Neuronal stem cell (in vitro differentiated cells): ENCODE measurements at places on chromosomes 4 and X.
A peak's percentile ranks its signal among the peaks of the same experiment; 100 is the strongest.

DNA sequence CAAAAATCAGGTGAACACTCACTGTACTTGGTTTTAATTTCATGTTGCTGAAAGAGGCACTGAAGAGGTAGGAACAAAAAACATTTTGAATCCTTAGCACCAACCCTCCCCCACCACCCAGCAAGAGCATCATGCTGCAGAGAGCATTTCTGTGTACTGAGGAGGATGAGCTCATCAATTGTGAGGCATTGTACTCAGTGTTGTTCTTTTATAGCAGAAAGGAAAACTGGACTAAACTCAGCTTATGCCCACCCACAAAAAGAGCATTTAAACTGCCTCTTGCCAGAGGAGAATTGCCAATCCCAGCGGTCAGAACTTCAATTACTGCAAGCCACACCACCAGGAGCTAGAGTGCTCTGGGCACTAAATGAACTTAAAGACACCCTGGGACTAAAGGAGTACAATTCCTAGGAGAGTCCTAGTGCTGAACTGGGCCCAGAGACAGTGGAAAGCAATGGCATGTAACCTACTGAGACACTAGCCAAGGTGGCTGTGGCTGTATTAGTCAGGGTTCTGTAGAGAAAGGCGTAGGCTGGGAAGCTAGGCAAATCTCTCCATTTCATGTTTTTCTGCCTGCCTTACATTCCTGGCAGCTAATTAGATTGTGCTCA is 280.7 kb upstream of the KLHL4 start:
- no peak for DNase-seq

DNA sequence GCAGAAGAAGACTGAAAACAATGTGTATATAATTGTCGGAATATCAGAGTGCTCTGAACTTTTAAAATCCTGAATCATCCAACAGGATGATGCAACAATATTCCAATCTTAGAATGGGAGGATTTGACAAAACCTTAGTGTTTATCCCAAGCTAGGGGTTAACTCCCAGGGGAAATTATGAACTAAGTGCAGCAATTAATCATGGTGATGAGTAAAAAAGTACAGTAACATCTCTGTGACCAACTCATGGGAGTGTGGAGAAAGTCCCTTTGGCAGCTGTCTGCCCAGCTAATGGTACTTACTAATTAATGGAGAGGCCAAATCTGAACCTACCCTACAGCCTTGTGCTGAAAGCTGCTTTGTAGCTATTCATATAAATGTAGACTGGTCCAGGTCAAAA is 257.6 kb upstream of the DDX53 start:
- no peak for DNase-seq

GRCh38 chr4:102761296-102761701 is 531 bp upstream of the MANBA start:
- peak; percentile 8 for DNase-seq

GRCh38 chrX:139191746-139192385 is 338.7 kb upstream of the F9 start:
- DNase-seq = no peak

- DNase-seq = no peak
Observed at GRCh38 chr4:100742045-100742444, 224.2 kb upstream of the EMCN start.

- no peak for DNase-seq
Observed at GRCh38 chr4:70613306-70614183, 15.0 kb upstream of the ENAM start.

DNA sequence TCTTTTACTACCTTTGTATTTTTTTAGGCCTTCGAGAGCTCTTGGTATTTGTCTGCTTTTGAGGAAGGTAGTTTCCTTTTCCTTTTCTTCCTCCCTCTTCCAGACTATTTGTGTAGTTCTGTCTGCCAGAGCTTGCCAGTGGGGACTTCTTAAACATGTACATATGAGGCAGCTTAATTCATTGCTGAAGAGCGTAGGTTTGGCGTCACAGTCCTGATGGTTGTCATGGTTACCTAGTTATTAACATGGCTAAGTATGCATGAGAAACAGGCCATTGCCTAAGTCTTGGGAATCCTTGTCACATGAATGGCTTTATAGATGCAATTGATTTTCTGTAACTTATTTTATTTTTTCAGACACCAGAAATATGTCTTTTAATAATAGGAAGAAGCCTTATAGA is 48.5 kb upstream of the ARMCX2 start:
- DNase-seq = no peak

DNA sequence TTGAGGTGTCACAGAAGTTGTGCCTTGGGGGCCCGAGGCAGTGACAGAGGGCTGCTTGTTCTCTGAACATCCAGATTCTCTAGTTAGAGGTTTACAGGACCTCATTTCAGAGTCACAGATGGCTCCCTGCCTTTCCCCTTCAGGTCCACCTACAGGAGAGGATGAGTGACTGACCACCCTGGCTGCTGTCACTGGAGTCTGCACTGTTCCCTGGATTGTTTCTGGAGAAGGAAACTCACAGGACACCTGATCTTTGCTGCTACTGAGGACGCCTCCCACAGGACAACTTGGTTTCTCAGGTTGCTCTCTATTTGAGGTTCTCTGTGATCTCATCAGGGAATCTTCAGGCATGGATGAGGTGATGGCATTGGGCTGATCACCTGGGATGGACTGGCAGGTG is 58.3 kb downstream of the GPRIN3 start:
- no peak for DNase-seq

GRCh38 chr4:158837527-158838141 is 68.8 kb downstream of the FNIP2 start:
- no peak for DNase-seq

DNA sequence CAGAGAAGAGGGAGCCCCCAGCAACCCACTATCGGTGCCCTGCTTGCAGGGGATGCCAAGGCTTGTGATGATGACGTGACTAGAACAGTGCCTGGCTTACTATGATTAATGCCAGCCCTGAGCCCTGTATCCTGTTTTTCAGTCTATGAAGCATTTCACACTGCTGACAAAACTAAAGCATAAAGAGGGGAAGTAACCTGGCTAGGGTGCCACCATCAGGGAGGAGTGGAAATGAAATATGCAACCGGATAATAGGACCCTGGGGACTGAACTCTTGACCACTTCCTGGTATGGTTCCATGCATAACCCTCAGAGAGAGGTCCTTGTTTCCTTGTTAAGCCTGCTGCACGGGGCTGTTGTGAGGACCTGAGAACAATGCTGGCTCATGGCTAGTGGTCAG is 50.3 kb downstream of the MED28 start:
- no peak for DNase-seq

DNA sequence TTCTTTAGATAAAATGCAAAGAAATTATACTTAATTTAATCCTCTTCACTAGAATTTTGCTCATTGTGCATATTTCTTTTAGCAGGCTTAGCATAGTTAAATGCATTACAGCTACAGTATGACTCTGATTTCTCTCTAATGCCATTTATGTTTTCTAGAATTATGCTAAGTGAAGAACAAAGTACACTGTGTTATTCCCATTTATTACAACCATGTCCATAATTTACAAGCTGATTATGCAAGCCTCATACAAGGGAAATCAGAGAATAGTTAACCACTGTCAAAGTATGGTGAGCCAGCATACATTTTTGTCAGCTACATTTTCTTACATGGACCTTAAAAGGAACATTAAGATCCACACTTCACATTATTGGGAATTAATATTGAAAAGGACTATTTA is 99.1 kb downstream of the MAB21L2 start:
- no peak for DNase-seq

DNA sequence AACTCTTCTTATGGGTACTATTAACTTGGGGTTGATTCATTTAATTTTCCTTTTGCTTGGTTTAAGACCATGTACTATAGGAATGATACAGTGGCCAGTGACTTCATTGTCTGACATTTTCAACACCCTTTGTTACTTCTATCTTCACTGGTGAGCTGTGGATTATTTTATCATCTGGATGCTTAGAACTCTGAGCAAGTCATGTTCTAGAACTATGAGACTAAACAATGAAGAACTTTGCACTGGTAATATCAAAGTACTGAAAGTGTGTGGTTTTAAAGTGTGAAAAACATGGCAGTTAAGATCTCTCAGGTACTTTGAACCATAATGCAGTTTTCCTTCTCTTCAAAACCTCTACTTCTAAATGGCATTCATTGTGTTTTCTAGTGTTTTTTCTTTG is 47.8 kb downstream of the MAP7D3 start:
- no peak for DNase-seq

DNA sequence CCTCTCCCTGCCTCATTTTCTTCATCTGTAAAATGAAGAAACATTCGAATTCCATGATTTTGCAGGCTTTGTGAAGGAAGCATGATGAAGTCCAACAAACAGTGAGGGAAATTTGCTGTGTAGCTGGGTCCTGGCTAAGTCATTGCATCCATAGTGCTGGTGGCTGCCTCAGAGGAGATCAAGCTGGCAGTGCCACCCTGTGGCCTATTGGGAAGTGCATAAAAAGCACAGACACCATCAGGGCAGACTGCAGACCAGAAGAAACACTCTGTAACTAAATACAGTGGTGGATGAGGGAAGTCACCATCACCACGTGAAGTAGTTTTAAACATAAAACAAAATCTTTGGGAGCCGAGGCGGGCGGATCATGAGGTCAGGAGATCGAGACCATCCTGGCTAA is 40.7 kb upstream of the DDX3X start:
- DNase-seq = no peak

- no peak for DNase-seq
Observed at GRCh38 chr4:121642876-121643585, 53.7 kb downstream of the ANXA5 start.

DNA sequence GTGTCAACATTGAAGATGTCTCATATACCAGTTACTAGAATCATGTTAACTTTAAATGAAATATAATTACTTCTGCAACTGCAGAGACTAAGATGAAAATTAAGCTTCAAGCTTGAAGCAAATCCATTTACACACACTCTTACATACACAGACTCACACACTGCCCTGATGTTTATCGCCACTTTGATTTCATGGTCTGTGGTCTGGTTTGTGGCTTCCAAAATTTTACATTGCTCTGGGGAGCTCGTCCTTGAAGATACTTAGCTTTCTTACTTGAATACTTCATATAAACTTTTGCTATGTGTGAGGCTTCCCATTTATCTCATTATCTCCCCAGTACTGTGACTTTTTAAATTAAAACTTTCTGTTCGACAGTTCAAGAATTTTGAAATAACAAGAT is 35.8 kb downstream of the ARHGEF38 start:
- no peak for DNase-seq

DNA sequence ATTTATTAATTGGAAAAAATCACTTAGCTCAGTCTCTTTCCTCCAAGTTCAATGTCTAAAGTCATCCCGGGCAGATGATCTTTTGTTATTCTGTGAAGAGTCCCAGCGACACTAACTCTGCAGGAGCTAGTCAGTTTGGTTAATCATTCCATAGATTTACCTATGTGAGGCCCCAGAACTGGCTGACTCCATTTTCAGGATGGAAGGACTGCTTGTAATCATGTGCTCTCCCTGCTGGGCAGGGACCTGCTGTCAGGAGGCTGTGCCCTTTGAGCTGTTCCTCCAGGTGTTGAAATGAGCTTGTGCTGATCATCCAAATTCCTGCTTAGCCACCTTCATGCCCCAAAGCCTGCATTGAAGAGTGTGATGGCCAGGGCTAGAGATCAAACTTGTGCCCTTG is 169.8 kb downstream of the NHS start:
- DNase-seq = no peak

- peak; percentile 0 for DNase-seq
Observed at GRCh38 chrX:105876658-105877057, 54.3 kb downstream of the NRK start.

DNA sequence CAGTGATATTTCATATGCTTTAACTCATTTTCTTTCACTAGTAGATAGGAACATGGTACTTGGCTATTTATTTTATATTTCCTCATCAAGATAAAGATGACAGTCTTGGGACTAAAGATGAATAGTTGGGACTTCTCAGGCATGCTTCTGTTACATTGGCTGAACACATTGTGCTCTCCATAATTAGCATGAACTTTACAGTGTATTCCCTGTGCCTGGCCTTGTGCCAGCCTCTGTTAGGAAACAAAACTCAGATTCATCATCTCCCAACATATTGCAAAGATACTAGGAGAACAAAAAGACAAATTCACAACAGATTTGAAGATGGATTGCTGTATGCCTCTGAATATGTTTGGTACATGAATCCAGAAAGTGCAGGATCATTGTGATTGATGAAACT is 26.4 kb downstream of the GRIA2 start:
- DNase-seq = no peak

DNA sequence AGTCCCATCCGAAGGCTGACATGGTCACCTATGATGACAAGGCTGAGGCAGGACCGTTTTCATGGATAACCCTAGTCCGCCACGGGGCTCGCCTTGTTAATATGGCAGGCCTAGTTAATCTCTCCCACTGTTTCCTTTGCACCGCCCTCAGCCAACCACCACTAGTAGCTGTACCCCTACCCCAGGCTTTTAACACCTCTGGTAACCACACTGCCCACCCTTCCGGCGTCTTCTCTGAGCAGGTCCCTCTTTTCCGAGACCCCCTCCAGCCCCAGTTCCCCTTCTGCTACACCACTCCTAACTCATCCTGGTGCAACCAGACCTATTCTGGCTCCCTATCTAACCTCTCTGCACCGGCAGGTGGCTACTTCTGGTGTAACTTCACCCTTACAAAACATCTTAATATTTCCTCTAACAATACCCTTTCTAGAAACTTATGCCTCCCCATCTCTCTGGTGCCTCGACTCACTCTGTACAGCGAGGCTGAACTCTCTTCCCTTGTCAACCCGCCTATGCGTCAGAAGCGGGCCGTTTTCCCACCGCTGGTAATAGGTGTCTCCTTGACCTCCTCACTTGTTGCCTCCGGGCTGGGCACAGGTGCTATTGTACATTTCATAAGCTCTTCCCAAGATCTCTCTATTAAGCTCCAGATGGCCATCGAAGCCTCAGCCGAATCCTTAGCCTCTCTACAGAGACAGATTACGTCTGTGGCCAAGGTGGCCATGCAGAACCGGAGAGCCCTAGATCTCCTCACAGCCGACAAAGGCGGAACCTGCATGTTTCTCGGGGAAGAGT is 964.4 kb downstream of the RPA4 start:
- DNase-seq = no peak

- DNase-seq = no peak
Observed at GRCh38 chr4:67480810-67481209, 64.5 kb downstream of the CENPC start.

DNA sequence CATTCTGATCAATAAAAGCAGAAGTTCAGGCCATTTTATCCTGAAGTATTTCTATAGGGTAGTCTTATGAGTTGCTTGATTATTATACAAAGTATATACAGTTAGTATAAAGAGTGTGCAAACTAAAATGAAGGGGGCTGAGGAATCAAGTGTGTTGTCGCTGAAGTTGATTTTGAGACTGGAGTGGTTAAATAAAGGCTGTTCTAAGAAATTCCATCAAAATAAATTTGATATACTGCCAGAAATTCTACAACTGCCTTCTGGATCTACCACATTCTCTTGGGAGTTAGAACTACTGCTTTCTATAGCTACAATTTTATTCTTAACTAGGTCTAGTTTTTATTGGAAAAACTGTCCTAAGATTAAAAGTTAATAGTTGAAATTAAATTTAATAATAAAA is 12.4 kb downstream of the EDNRA start:
- DNase-seq = no peak

GRCh38 chr4:5996641-5997040 is 21.6 kb downstream of the C4orf50 start:
- no peak for DNase-seq

- no peak for DNase-seq
Observed at GRCh38 chr4:122705547-122706117, 26.9 kb upstream of the BBS12 start.

- DNase-seq = no peak
Observed at GRCh38 chr4:48780865-48781214, 761 bp upstream of the FRYL start.

- DNase-seq = no peak
Observed at GRCh38 chrX:53584891-53585290, 101.6 kb downstream of the HUWE1 start.

GRCh38 chrX:139224953-139225665 is 305.4 kb upstream of the F9 start:
- DNase-seq = no peak
